ENCODE measurements at places on chromosomes 7 and 10. TPM values are rescaled to one million over a fixed set of nuclear protein-coding genes. Genes with fewer than 3 reads are reported as not detected.

GRCh38 chr7:96953676-96954513 lies 51.5 kb upstream of the DLX6 start:
- no peak for DNase-seq

GRCh38 chr7:11130012-11130411 lies 156.3 kb downstream of the PHF14 start:
- DNase-seq = no peak

Gene LCOR
- 15.8 TPM for total RNA-seq

GRCh38 chr10:94440096-94440495 lies 37.8 kb downstream of the TBC1D12 start:
- DNase-seq = no peak

GRCh38 chr7:137690635-137691034 lies 156.1 kb downstream of the DGKI start:
- DNase-seq = no peak

Gene TAS2R3
- total RNA-seq = not detected

GRCh38 chr7:6071406-6071805 lies 40.2 kb downstream of the ANKRD61 start:
- no peak for DNase-seq

GRCh38 chr7:28986765-28987110 lies 28.6 kb upstream of the TRIL start:
- no peak for DNase-seq

DNA sequence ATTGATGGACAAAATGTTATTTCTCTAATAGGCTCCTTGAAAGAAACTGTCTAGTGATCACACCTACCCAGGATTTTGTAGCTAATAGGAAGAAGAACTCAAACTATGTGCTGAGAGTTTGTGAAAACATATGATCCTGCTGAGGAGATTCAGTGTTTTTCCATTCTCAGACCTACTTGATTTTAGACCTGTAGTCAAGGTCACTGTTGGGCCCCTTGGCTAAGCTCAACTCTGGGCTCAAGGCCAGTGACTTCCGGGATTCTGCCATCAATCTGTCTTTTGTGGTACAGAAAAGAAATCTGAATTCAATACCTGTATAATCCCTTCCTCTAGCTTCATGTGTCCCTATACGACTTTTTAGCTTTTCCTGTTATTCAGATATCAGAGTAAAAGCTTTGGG lies 79.7 kb upstream of the FERD3L start:
- DNase-seq = no peak

DNA sequence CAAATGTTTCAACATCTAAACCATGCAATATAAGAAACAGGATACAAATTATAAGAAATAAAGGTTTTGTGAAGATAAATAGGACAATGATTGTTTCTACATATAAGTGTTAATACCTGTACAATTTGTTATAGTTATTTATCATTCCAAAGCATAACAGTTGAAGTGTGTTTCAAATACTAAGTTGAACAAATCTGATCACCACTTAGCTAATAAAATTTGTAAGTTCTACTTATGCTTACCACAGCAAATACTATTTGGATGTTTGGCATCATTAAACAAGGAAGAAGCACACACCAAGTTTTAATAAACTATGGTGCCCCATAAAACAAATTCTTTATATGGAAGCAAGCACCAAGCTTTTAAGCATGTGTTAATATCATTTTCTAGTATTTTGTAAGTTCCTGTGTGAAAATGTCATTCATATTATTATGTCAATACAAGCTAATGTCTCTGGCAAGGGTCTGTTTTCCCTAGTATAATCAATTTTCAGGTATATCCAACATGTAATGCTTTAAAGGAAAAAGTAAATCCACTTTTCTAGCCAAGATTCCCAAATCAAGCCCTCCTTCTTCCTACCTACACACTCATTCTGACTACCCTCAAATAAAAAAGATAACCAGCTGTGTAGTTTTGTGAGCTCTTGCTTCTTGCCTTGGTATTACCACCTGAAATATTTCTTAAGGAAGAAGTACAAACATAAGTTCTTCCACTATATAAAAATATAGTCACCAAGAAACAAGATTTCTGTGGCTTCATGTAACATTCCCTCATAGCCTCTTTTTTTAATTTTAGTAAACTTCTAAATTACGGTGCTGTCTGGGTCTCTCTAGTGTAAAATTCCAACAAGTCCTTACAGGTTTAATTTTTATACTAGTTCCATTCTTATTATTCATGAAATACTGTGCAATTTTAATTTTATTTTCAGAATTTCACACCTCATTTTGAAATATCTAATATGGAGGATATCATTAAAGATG lies 9.2 kb downstream of the SKAP2 start:
- no peak for DNase-seq

Gene RNF32
- not detected for total RNA-seq

DNA sequence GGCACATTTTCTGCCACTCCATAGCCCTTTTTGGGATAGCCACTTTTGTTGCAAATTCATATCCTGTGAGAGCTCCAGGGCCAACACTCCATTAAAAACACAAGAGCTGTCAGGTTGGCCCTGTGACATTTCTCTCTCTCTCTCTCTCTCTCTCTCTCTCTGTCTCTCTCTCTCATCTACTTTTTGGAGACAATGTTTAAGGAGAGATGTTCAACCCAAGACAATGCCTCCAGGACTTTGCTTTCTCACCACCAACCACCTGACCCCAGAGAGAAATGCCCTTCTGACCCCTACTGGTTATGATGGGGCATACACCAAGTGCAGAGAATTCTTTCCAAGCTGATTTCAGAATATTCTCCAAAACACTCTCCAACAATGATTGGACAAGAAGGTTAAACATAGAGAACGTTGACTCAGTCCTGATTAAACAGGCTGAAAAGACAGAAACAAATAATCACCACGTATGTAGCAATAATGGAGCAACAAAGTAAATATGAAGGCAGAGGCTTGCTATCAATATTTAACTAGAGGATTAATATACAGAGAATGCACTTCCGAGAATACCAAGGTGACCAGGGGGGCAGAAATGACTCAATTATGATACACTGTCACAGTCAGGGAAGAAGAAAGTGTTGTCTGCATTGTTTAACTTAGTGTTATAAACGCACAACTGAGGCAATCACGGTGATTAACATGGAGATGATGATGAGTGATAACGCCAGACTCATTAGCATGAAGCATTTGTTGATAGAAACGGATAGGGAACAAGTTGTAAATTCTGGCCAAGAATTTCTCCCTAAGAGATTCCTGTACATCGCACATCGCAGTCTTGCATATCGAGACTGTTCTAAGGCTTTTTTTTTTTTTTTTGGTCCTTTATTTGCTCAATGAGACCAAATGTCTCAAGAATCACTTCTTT lies 178.5 kb downstream of the NRP1 start:
- peak; percentile 70 for DNase-seq

GRCh38 chr7:47601881-47602249 lies 20.0 kb upstream of the TNS3 start:
- no peak for DNase-seq

DNA sequence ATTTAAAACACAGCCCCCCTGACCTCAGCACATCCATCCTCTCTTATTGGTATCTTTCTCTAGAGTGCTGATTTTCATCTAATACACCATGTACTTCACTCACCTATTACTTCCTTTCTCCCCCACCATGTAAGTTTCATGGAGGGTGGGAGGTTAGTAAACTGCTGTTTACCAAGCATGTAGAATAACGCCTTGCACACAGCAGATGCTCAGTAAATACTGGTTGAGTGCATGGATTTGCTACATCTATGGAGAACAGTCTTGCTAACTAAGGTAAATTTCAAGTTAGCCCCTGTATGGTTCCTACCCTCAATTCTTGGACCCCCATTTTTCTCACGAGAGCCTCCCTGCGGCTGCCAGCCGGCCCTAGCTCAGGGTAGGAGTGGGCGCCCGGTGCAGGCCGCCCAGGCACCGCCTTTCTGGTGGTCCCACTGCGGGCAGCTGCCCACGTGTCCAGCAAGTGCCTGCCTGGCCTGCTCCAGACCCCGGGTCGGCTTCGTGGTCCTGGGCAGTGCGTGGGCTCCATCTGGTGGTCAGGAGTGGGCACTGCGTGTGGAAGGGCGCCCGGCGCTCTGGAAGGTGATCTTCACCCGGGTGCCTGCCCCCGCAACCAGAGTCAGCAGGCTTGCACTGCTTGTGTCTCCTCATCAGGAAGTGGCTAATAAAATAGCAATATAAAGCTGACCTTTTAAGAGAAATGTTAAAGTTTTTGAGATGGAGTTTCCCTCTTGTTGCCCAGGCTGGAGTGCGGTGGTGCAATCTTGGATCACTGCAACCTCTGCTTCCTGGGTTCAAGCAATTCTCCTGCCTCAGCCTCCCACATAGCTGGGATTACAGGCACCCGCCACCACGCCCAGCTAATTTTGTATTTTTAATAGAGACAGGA lies 63.4 kb upstream of the DNAJB6 start:
- DNase-seq = peak; percentile 60

- DNase-seq = no peak
These were observed 116.7 kb upstream of the C7orf33 start for GRCh38 chr7:148473703-148474480.

Gene CPA2
- not detected for total RNA-seq

DNA sequence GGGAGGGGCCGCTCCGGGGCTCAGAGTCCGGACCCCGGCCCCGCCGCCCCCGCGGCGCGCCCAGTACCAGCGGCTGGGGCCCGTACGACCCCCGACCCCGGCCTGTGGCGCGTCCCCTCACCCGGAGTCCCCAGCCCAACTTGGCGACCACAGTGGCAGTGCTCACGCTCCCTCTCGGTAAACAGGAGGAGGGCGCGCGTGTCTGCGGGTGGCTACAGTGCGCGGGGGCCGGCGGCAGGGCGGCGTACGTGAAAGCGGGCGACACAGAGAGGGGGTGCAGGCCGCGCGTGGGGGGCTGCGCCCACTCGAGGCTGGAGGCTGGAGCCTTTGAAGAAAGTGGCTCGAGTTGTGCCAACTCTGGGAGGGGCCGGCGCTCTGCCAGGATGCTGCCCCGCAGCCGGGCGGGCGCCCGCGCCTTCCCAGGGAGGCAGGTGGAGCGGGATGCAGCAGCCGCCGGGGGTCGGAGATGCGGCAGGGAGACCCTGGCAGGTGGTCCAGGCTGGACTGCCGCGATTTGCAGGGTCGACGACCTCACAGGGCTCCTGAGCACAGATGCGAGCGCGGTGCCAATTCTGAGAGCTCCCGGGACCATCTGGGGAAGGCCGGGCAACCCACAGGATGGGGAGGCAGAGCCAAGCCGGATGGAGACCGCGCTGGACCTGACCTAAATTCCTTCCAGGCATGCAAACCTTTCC lies 655 bp downstream of the PTPRE start:
- no peak for DNase-seq

GRCh38 chr10:83522881-83523386 lies 616.4 kb upstream of the GHITM start:
- DNase-seq = peak; percentile 79

DNA sequence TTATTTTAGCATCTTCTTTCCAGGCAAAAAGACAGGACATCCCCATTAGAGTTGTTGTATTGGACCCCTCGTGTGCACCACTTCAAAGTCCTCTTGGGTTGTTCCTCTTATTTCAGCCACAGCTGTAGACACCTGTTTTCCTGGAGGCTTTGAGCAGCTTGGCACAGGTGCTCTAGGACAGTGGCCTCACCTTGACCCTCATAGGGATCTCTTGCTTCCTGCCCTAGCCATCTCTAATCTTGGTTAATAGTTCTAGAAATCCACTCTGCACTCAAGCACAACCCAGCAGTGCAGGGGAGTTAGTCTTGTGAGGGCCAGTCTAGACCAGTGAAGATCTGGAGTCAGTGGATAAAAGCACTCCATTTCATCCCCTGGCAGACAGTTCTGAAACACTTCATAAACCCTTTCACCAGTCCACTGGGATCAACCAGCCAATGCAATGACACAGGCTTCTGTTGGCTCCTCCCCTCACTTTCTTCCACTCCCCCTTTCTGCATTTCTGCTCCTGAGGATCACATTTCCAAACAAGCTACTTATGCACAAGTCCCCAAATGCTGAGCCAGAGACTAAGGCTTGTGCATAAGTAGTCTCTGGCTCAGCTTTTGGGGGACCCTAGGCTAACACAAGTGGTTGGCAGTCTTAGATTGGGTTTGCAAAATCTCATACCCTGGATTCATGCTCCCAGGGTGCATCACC lies 131.5 kb upstream of the LAMB4 start:
- no peak for DNase-seq

DNA sequence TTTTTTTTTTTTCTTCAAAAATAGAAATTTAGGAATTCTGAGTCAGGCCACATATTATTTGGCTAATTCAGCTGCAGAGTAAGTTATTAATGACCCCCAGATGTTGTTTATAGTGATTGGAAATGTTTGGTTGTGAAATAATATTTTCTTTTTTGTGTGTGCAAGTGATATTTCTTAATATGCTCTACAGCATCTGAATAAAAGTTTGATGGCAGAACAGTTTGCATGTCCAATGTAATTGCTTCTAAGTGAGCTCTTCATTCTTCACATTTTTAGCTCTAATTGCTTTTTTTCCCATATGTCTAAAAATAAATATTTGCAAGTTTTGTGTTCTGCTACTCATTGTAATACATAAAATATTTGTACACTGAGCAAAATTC lies 116.0 kb downstream of the ARID5B start:
- DNase-seq = no peak

- DNase-seq = peak; percentile 27
These were observed 436.8 kb downstream of the RPS24 start for GRCh38 chr10:78470267-78471103.
